ENCODE measurements at places on chromosomes 11 and 22. TPM values are rescaled to one million over a fixed set of nuclear protein-coding genes. Genes with fewer than 3 reads are reported as not detected.

Gene BACE1
- total RNA-seq, result 38.7 TPM

Gene SCN3B
- not detected for total RNA-seq

Gene C22orf31
- not detected for total RNA-seq

Gene DTX4
- total RNA-seq, result 19.9 TPM

Gene TSGA10IP
- not detected for total RNA-seq

Gene TCN1
- 0.45 TPM for total RNA-seq

Gene GRM5
- not detected for total RNA-seq

Gene IGSF22
- total RNA-seq, result 0.13 TPM

Gene GDPD4
- 10.2 TPM for total RNA-seq

Gene XKR3
- total RNA-seq, result not detected

Gene CATSPER1
- total RNA-seq, result not detected

Gene PHLDA2
- 1.3 TPM for total RNA-seq

Gene GAS2
- total RNA-seq, result 34.2 TPM

Gene PNPLA3
- total RNA-seq, result 72.1 TPM

Gene OVCH2
- not detected for total RNA-seq

Gene OR8G5
- total RNA-seq, result not detected

Gene THRSP
- total RNA-seq, result 48.6 TPM

Gene ZNF202
- 3.4 TPM for total RNA-seq

Gene LUZP2
- not detected for total RNA-seq

Gene APOL4
- 0.60 TPM for total RNA-seq

Gene DDTL
- total RNA-seq, result not detected

Gene SELENOO
- total RNA-seq, result 85.2 TPM

Gene SLC1A2
- total RNA-seq, result 9.1 TPM

Gene ISX
- not detected for total RNA-seq

Gene SUN2
- total RNA-seq, result 183 TPM

Gene CD44
- total RNA-seq, result 11.7 TPM

Gene HIC2
- 2.1 TPM for total RNA-seq

Gene GLYATL2
- total RNA-seq, result not detected

Gene OR5B21
- not detected for total RNA-seq

Gene ZNF280A
- not detected for total RNA-seq

Gene SMDT1
- total RNA-seq, result 83.8 TPM

Gene GP1BB
- total RNA-seq, result 0.75 TPM

Gene ZNF214
- 1.8 TPM for total RNA-seq

Gene OR5P2
- not detected for total RNA-seq

Gene FRMD8
- 9.3 TPM for total RNA-seq

Gene SERGEF
- 13.7 TPM for total RNA-seq

Gene CHST1
- 2.3 TPM for total RNA-seq

Gene F2
- total RNA-seq, result 1,408 TPM

Gene MIOX
- not detected for total RNA-seq

Gene PIH1D2
- 0.91 TPM for total RNA-seq

Gene SCT
- total RNA-seq, result 0.81 TPM

Gene RFPL3
- total RNA-seq, result not detected

Gene RIMBP3B
- 0.08 TPM for total RNA-seq

Gene TSPAN32
- total RNA-seq, result 0.35 TPM

Gene ZDHHC13
- total RNA-seq, result 1.6 TPM

Gene CAPN5
- total RNA-seq, result 78.1 TPM

Gene DDIAS
- total RNA-seq, result 0.75 TPM

Gene SLC17A6
- total RNA-seq, result not detected

Gene CRYAB
- total RNA-seq, result 4.8 TPM

Gene NLRP10
- not detected for total RNA-seq

Gene ADM
- total RNA-seq, result 9.6 TPM

Gene HIPK3
- 34.9 TPM for total RNA-seq

Gene FOLR2
- total RNA-seq, result 5.8 TPM

Gene IGLL1
- not detected for total RNA-seq

Gene OR51B2
- total RNA-seq, result not detected

Gene KCNJ1
- total RNA-seq, result not detected

Gene KCNJ4
- not detected for total RNA-seq

Gene HTR3B
- not detected for total RNA-seq

Gene CCDC87
- total RNA-seq, result 0.10 TPM
